ENCODE measurements at places on chromosomes 12 and 14. TPM values are rescaled to one million over a fixed set of nuclear protein-coding genes. Genes with fewer than 3 reads are reported as not detected.

DNA sequence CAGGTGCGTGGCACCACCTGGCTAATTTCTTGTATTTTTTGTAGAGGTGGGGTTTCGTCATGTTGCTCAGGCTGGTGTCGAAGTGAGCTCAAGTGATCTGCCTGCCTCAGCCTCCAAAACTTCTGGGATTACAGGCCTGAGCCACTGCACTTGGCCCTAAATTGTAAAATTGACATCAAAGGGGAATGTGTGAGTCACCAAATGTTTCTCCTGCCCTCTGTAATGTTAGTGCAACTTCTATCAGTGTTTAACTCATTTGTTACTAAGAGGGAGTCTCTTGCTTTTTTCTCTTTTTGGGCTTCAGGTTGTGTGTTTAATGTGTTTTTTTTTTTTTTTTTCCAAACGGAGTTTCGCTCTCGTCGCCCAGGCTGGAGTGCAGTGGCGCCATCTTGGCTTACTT, 2.3 kb downstream of the TULP3 start:
- DNase-seq, result no peak
- H3K27me3 ChIP-seq, result no peaks in the 10 kb centered on the region
- H3K4me3 ChIP-seq, result peak overlapping the region; percentile 15

DNA sequence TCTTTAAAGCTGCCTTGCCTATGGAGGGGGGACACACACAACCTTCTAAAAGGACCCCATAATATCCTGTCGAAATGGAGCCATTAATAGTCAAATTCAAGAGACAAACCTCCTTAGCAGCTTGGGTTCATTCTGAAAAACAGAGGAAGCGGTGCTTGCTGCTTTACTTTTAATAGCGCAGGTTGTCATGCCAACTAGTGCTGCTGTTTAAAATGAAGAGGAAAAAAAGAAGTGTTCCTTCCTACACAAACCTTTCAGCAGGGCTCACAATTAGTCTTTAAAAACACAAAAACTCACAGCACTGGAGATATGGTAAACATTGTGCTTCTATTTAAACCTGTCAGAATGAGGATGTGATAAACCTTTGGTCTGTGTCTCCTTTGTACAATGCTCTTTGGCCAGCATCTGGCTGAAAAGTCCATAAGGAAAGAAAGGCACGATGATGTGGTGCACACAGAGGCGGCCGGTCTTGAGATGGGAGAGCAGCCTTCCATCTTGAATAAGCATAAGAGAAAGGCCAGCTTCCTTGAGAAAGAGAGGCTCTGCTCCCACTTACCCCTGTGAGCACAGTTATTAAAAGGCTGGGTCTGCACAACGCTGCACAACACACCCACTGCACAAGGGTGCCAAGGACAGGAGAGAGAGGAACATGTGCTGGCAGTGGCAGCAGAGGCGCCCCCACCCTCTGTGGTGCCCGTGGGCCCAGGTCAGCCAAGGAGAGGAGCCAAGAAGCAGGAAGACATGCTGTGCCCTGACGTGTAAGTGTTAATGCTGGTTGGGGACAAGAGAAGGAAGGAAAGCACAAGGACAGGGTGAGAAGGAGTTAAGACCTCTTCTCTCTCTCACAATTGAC, 144.6 kb downstream of the TTC7B start:
- no peak overlapping the region for H3K4me3 ChIP-seq
- H3K4me1 ChIP-seq, result peaks cover 27% of the 10 kb centered on the region
- peaks cover 5% of the 10 kb centered on the region for H3K36me3 ChIP-seq

- H3K4me3 ChIP-seq, result no peak overlapping the region
- no peak for DNase-seq
- no peaks in the 10 kb centered on the region for H3K4me1 ChIP-seq
Observed at GRCh38 chr12:129827866-129828384, 75.9 kb downstream of the TMEM132D start.

GRCh38 chr14:91387951-91388381, 29.7 kb downstream of the CCDC88C start:
- H3K36me3 ChIP-seq, result peaks cover 16% of the 10 kb centered on the region
- no peak overlapping the region for H3K4me3 ChIP-seq
- H3K27me3 ChIP-seq, result no peaks in the 10 kb centered on the region
- DNase-seq, result no peak
- peak overlapping the region; percentile 73 for H3K27ac ChIP-seq

- no peak for DNase-seq
- no peaks in the 10 kb centered on the region for H3K4me1 ChIP-seq
- H3K4me3 ChIP-seq, result no peak overlapping the region
- no peaks in the 10 kb centered on the region for H3K27me3 ChIP-seq
Observed at GRCh38 chr12:98580695-98581094, 12.8 kb upstream of the SLC25A3 start.

DNA sequence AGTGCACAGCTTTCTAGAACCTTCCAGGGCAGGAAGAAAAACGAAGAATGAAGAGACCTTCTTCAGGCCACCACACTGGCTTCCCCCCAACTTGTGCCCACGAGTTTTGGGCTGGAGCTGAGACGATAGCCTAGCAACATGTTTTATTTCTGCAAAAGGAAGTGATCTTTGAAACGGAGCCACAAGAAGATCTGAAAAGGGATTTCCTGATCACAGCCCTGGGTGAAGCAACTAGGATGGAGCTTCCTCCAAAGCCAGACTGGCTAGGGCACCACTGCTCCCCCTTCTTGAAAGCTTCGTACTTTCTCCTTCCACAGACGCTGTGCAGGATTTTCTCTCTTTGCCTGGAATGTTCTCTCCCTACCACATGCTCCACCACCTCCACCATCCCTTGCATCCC, 418.3 kb downstream of the MED13L start:
- no peak overlapping the region for H3K4me3 ChIP-seq
- peaks cover 19% of the 10 kb centered on the region for H3K27me3 ChIP-seq
- H3K36me3 ChIP-seq, result no peaks in the 10 kb centered on the region
- no peak for DNase-seq
- H3K4me1 ChIP-seq, result no peaks in the 10 kb centered on the region
- H3K27ac ChIP-seq, result no peak overlapping the region

DNA sequence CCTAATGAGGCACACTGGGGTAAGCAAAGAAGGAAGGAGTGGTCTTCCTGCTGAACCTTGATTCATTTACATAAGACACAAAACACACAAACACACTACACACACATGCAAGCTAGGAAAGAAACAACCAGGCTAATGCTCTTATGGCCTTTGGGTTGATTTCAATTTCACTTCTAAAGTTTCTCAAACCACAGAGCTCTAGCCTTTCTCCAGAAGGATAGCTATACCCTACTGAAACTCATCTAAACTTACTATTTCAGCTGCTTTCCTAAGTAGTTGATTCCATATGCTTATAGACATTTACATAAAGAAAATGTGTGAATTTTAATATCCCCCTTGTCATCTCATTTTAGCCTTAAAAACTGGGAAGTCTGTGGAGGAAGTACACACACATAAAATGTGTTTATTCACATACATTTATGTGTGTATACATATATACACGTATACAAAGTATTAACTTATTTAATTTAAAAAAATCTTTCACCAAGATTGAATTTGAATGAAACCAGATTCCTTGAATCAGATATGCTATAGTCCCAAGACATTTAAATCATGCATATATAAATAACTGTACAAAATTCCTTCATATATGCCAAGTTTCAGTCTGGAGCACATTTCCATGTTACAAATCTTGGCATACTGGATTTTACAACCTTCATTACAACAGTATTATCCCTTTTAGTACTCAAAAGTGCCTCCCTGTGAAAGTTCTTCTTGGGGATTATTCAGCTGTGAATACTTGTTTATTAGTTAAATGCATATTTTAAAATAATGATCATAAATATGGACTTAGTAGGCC, 231.8 kb upstream of the NPAS3 start:
- no peak for DNase-seq
- no peak overlapping the region for H3K27ac ChIP-seq
- H3K4me1 ChIP-seq, result peaks cover 2% of the 10 kb centered on the region
- peaks cover 4% of the 10 kb centered on the region for H3K27me3 ChIP-seq
- no peak overlapping the region for H3K4me3 ChIP-seq

GRCh38 chr12:67752226-67752732, 103.7 kb downstream of the DYRK2 start:
- H3K36me3 ChIP-seq, result no peaks in the 10 kb centered on the region
- H3K4me3 ChIP-seq, result no peak overlapping the region
- H3K4me1 ChIP-seq, result peaks cover 14% of the 10 kb centered on the region
- DNase-seq, result no peak
- H3K27me3 ChIP-seq, result no peaks in the 10 kb centered on the region
- no peak overlapping the region for H3K27ac ChIP-seq

DNA sequence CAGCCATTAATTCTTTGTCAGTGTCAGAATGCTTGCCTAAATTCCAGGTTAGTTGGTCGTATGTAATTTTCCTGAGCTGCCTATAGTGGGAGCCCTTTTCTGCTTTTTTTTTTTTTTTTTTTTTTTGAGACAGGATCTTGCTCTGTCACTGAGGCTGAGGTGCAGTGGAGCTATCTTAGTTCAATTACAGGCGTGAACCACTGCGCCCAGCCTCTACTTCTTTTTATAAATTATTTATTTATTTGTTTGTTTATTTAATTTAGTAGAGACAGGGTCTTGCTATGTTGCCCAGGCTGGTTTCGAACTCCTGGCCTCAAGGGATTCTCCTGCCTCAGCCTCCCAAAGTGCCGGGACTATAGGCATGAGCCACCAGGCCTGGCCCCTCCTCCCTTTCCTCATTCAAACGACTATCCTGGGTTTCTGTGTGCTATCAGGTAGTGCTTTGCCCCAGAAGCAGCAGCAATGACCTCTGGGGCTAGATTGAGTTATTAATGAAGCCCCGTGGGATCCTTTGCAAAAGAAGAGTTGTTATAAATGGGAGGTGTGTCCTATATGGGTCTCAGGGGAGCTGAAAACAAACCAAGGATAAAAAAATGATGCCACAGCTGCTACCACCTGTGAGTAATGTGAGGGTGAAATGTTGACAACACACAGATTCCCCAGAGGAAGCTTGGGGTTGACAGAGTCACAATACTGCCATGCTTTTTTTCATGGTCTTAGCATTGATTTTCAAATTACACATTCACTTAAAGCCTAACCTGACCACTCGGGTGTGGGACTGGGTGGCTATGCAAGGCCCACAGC, 34.6 kb upstream of the NFKBIA start:
- H3K27me3 ChIP-seq, result no peaks in the 10 kb centered on the region
- H3K4me1 ChIP-seq, result peaks cover 6% of the 10 kb centered on the region
- H3K27ac ChIP-seq, result no peak overlapping the region

- H3K4me3 ChIP-seq, result no peak overlapping the region
- H3K4me1 ChIP-seq, result peaks cover 9% of the 10 kb centered on the region
- peaks cover 13% of the 10 kb centered on the region for H3K27me3 ChIP-seq
- no peak for DNase-seq
Observed at GRCh38 chr12:29155079-29155478, 6.0 kb downstream of the FAR2 start.

DNA sequence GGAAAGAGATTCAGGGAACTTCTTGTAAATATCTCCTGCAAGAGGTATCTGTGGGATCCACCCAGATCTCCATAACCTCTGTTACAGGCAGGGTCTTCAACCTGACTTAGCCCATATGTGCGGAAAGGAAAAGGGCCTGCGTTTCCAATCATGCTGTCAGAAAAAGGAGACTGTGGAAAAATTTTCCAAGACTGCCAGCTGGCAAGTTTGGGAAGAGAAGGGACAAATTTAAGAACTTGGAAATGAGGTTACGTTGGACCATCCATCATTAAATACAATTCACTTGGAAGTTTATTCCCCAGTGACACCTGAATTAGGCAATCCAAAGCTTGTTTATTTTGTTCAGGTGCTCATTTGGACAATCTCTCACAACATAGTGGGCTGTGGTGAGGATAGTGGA, 13.9 kb downstream of the PTHLH start:
- no peak for DNase-seq
- no peak overlapping the region for H3K27ac ChIP-seq
- no peak overlapping the region for H3K4me3 ChIP-seq
- H3K36me3 ChIP-seq, result no peaks in the 10 kb centered on the region
- H3K4me1 ChIP-seq, result no peaks in the 10 kb centered on the region

DNA sequence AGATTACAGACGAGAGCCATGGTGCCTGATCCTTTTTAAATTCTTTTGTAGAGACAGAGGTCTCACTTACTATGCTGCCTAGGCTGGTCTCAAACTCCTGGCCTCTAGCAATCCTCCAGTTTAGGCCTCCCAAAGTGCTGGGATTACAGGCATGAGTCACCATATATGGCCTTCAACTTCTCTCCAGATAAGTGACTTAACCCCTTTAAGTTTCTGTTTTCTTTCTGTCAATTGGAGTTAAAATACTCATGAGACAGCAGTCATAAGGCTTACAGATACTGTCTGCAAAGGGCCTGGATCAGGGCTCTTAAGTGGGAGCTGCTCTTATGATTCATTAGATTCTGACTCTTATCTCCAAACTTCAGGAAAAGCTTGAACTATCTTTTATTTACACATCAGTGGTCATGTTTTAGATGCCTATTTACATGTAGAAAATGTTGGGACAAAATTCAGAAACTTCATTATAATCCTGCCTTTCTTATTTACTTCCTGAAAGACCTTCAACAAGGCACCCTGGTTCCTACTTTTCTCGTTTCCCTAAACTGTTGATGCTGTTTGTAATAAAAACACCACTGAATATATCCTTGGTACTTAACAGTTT, 271.5 kb upstream of the TBX3 start:
- H3K4me1 ChIP-seq, result no peaks in the 10 kb centered on the region
- DNase-seq, result no peak
- no peak overlapping the region for H3K27ac ChIP-seq
- H3K27me3 ChIP-seq, result peaks cover 3% of the 10 kb centered on the region
- no peak overlapping the region for H3K4me3 ChIP-seq

GRCh38 chr14:34650786-34651584, 21.0 kb upstream of the SNX6 start:
- DNase-seq, result no peak
- no peaks in the 10 kb centered on the region for H3K36me3 ChIP-seq
- no peak overlapping the region for H3K27ac ChIP-seq
- no peaks in the 10 kb centered on the region for H3K27me3 ChIP-seq
- H3K4me3 ChIP-seq, result no peak overlapping the region

DNA sequence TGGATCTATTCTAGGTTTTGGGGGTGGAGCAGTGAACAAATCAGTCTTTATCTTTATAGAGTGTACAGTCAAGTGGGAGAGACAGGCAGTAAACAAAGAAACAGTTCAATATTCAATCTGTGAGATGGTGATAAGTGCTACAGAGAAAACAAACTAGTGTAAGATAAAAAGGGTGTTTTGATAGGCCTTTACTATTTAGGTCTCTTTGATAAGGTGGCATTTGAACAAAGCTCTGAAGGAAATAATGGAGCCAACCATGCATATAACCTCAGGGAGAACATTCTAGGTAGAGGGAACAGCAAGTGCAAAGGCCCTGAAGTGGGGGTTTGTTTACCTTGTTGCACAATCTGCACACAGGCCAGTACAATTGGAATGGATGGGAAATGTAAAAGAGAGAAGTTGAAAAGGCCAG, 47.3 kb downstream of the PTPN11 start:
- H3K4me3 ChIP-seq, result no peak overlapping the region
- peaks cover 25% of the 10 kb centered on the region for H3K36me3 ChIP-seq
- no peak for DNase-seq

Gene GPR84
- 1.2 TPM for total RNA-seq

Gene ARMH4
- total RNA-seq, result not detected

Gene MBIP
- 33.1 TPM for total RNA-seq

Gene LRRIQ1
- total RNA-seq, result not detected

Gene OXA1L
- total RNA-seq, result 140 TPM

Gene GPR65
- 17.5 TPM for total RNA-seq

All from activated naive CD8-positive, alpha-beta T cell treated with anti-CD3 and anti-CD28 coated beads for 36 hours (primary cell).